ENCODE measurements at places on chromosomes 13 and 19.

GRCh38 chr13:79070343-79070974, 335.6 kb downstream of the RBM26 start:
- DNase-seq, result no peak

- DNase-seq, result no peak
Measured at GRCh38 chr13:109768176-109768575, 18.2 kb downstream of the IRS2 start.

GRCh38 chr19:10144361-10144760, 24.7 kb upstream of the EIF3G start:
- no peak for DNase-seq

- no peak for DNase-seq
Measured at GRCh38 chr13:27170516-27171243, 931 bp downstream of the USP12 start.

- no peak for DNase-seq
Measured at GRCh38 chr13:103101500-103101899, 35.3 kb upstream of the SLC10A2 start.

- peak; percentile 35 for DNase-seq
Measured at GRCh38 chr19:3507371-3508120, 1.4 kb downstream of the FZR1 start.
